ENCODE measurements at places on chromosomes 1 and 21. TPM values are rescaled to one million over a fixed set of nuclear protein-coding genes. Genes with fewer than 3 reads are reported as not detected.

Gene ZNF644
- total RNA-seq: 52.2 TPM

Gene ADARB1
- 141 TPM for total RNA-seq

Gene GPR3
- not detected for total RNA-seq

Gene MARK1
- total RNA-seq: 23.0 TPM

Gene HCRTR1
- 0.67 TPM for total RNA-seq

Gene MIXL1
- total RNA-seq: not detected

Gene RHBDL2
- not detected for total RNA-seq

Gene GSTM4
- total RNA-seq: 71.0 TPM

Gene CD1C
- total RNA-seq: not detected

Gene TTC34
- 0.27 TPM for total RNA-seq

Gene ZNF683
- not detected for total RNA-seq

Gene BCAR3
- total RNA-seq: 40.0 TPM

Gene PLA2G5
- 47.1 TPM for total RNA-seq

Gene HMGCS2
- 3.4 TPM for total RNA-seq

Gene NKAIN1
- total RNA-seq: not detected

Gene AUNIP
- 1.1 TPM for total RNA-seq

Gene PROK1
- not detected for total RNA-seq

Gene GPATCH2
- 11.2 TPM for total RNA-seq

Gene GBP7
- total RNA-seq: not detected

Gene SMCP
- not detected for total RNA-seq

Gene NBPF10
- total RNA-seq: 1.9 TPM

Gene GJA4
- total RNA-seq: 27.0 TPM

Gene ACADM
- 51.2 TPM for total RNA-seq

Gene TNFRSF14
- total RNA-seq: 42.9 TPM

Gene SYCP1
- total RNA-seq: not detected

Gene TNN
- total RNA-seq: 0.23 TPM

Gene SLAMF1
- total RNA-seq: 0.12 TPM

Gene CXADR
- total RNA-seq: 0.54 TPM

Gene BNIPL
- 0.13 TPM for total RNA-seq

Gene GJA8
- total RNA-seq: not detected

Gene AMPD1
- total RNA-seq: not detected

Gene CFAP298
- 55.7 TPM for total RNA-seq

Gene FAM3B
- 7.1 TPM for total RNA-seq

Gene VHLL
- total RNA-seq: not detected

Gene SLC6A17
- 1.6 TPM for total RNA-seq

Gene RASSF5
- total RNA-seq: 10.5 TPM

Gene MRAP
- total RNA-seq: not detected

Gene CTBS
- 14.1 TPM for total RNA-seq

Gene OR2G6
- total RNA-seq: not detected

Gene CLCA1
- not detected for total RNA-seq

Gene RIMKLA
- total RNA-seq: 5.1 TPM

Gene PDC
- not detected for total RNA-seq

Gene OTUD7B
- 43.8 TPM for total RNA-seq

Gene LGR6
- 0.42 TPM for total RNA-seq

Gene MAP1LC3C
- 15.0 TPM for total RNA-seq

Gene IPO9
- total RNA-seq: 26.9 TPM

Gene CYP4X1
- total RNA-seq: 3.1 TPM

Gene PRAMEF25
- not detected for total RNA-seq

Gene LEMD1
- not detected for total RNA-seq

Gene SPATA46
- total RNA-seq: not detected

Gene CENPF
- 0.31 TPM for total RNA-seq

Gene OPRD1
- total RNA-seq: 0.08 TPM

Gene LCE2C
- not detected for total RNA-seq

Gene GOLT1A
- 1.1 TPM for total RNA-seq

Data from gastroesophageal sphincter (tissue), 4 donors.